ENCODE measurements at places on chromosomes 7 and 10. TPM values are rescaled to one million over a fixed set of nuclear protein-coding genes. Genes with fewer than 3 reads are reported as not detected.

Gene CLEC5A
- total RNA-seq: not detected

Gene DPYSL4
- 1.4 TPM for total RNA-seq

Gene OGDHL
- total RNA-seq: 0.32 TPM

Gene MTERF1
- total RNA-seq: 7.1 TPM

Gene AGAP5
- total RNA-seq: 1.4 TPM

Gene CAPZA2
- total RNA-seq: 245 TPM

Gene C7orf57
- not detected for total RNA-seq

Gene RINT1
- total RNA-seq: 19.7 TPM

Gene PNLIPRP2
- total RNA-seq: not detected

Gene CHST15
- total RNA-seq: 15.3 TPM

Gene SRRM3
- total RNA-seq: 0.69 TPM

Gene FIGNL1
- total RNA-seq: 4.1 TPM
